Hematopoietic multipotent progenitor cell treated with erythropoietin and hydrocortisone succinate and interleukin-3 and kit ligand, for 6 days (in vitro differentiated cells): ENCODE measurements at places on chromosomes 3 and 15.
A peak's percentile ranks its signal among the peaks of the same experiment; 100 is the strongest.

- no peak for DNase-seq
These were observed 138.4 kb upstream of the RARB start for GRCh38 chr3:25289663-25290062.

- peak; percentile 5 for DNase-seq
These were observed 308.1 kb upstream of the COL8A1 start for GRCh38 chr3:99330281-99330680.

DNA sequence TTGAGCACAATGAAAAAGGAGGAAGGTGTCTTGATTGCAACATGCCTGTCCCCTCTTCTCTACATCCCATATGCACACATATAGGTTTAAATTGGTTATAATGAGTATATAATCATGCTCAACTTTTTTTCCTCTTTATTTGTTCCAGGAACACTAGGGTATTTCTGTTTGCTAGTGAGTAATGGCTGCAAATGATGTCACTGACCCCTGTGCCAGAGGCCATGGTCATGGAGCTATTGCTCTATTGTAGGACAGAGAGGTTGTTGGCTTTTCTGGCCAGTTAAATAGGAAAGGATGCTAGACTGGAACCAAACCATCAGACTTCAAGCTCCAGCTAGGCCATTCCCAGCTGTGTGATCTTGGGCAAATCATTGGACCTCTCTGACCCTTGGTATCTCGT, 9.6 kb downstream of the ARHGEF3 start:
- DNase-seq: no peak

- DNase-seq: no peak
These were observed 249.5 kb upstream of the EOMES start for GRCh38 chr3:27971600-27971999.

DNA sequence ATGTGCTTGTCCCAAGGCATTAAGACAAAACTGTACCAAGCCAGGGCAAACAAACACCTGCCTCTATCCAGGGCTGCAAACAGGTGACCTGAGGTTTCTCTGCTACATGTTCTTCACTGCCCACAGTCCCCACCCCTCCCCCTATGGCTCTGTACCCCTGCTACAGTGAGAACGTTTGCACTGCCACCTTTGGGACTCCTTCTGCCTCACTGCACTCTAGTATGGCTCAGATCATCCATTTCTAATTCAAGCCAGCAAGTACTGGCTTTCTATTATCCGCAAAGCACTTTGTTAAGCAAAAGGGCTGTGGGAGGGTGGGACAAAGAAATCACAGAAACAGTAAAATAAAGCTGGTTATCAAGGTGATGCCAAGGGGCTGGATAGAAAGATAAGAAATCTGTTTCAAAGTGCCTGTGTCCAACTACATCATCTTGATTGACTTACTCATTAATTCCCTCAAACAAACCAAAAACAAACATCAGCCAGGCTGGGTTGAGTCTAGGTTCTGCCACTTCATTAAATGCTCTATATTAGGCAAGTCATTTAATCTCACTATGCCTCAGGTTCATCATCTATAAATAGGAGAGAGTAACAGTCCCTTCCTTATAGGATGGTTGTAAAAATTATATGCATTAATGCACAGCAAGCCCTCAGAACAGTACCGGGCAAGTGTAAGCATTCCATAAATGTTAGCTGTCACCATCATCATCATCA, 95.3 kb downstream of the PDZRN3 start:
- no peak for DNase-seq

DNA sequence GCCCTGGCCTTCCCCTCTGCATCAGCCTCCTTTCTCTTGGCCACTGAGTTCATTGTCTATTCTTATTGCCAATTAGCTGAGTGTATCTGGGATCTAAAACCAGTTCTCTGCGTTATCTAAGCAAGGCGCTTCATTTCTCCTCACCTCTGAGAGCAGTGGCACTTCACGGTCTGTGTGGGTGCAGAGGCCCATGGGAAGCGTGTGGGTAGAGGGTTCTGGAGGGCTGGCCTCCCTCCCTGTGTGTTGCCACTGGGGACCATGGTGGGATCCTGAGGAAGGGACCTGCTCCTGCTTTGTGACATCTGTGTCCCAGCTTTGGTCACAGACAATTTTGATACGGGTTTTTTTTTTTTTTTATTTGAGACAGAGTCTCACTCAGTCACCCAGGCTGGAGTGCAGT, 32.7 kb downstream of the EDEM1 start:
- no peak for DNase-seq

DNA sequence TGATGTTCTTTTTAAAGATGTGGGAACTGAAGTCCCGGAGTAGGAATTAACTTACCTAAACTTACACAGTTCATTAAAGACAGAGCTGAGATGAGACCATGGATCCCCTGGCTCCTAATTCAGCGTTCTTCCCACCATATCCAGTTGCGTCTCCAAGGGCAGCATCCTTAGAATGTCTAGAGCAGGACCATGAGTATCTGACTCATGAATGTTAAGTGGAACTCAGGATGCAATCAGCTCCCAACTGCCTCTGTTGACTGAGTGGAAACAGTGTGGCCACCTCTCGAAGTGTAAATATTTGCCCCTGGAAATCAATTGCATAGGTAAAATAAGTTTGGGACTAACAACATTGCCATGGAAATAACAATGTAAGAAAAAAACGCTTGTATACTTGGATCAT, 2.5 kb downstream of the SNTN start:
- no peak for DNase-seq

GRCh38 chr3:53773611-53774368, 72.4 kb downstream of the CHDH start:
- DNase-seq: peak; percentile 12

DNA sequence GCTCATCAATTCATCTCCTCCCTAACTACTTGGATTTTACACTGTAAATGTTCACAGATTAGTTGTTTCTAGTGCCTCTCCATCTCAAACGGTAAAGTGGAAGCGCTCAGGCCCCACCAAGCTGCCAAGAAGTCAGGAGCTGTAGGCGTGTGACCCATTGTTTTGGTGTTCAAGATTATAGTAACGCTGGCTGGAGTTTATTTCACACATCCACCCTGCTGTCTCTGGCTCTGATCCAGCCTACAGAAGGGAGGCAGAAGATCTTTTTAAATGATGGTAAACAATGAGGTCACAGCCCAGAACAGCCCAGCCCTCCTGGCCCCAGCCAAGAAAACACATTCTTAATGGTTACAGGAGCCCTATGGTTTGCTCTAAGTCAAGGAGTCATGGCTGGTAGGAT, 25.7 kb upstream of the GALNT15 start:
- no peak for DNase-seq

- no peak for DNase-seq
These were observed 51.3 kb downstream of the DRD3 start for GRCh38 chr3:114127517-114127916.

DNA sequence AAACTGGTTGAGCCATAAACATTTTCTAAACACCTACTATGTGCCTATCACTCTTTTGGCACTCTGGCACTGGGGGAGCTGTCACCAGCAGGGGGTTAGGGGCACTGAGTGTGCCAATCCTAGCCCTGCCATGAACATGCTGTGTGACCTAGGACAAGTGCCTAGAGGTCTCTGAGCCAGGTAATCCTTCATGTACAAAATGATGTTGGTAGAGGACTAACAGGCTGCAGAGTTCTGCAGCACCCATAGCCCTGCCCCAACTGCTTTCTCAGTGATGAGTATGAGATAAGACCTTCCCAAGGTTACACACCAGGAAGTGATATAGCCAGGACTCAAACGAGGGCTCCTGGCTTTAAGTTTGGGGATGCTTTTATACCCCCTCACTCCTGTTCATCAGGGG, 84.9 kb upstream of the SEC13 start:
- no peak for DNase-seq

DNA sequence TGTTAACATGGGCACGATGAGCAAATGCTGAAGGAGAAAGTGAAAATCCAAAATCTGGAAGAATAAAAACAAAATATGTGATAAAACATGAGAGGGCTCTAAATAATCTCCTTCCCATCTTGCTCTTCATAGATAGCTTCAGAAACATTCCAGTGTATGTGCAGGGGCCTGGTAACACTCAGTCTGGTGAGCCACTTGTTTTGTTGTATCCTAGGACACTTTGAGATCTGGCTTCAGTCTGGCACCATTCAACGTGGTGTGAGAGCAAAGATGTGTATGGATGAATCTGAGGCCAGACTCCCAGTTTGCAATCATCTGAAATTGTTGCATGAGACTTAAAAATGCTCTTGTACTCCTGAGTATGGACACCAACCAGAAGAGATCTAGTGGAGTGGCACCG, 337.2 kb upstream of the ZNF385D start:
- no peak for DNase-seq

GRCh38 chr3:107412376-107412775, 35.1 kb downstream of the CCDC54 start:
- DNase-seq: no peak

GRCh38 chr3:125072749-125073389, 17.1 kb upstream of the HEG1 start:
- no peak for DNase-seq

DNA sequence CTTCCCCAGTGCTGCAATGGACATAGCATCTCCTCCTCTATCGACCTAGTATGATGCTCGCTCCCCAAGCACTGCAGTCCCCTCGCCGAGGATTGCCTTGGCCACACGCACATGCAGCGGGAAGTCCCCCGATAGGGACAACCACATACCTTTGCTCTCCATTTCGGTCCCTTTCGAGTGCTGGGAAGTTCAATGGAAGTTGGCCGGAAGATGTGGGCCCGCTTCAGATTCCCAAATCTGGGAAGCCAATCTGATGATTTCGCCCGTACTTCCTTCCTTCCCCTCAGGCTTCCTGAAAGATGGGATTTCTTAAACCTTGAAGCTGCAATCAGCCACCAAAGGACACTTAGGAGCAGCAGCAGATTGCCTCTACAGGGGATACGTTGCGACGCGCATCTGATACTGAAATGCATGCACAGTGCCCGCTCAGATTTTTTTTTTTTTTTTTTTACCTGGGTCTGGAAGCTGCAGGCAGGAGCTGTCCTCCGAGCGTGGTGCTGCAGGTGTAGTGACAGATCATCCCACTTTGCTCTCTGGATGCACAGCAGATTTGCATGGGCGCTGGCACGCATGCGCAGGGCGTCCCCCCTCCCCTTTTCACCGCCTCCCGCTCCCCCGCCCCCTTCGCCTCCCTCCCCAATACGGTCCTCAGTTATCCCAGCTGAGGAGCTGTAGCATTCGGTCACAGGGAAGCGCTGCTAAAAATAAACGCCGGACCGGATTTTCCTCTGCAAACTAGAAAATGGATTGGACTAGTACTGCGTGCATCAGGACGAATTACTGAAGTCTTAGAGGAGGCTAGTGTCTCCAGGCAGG, at the start of gene FGF12:
Gene FGF12 (minus strand): TSS at position 510 of the 816 bp plus-strand sequence.
- no peak for DNase-seq

GRCh38 chr3:123153125-123154019, 48.4 kb upstream of the SEC22A start:
- DNase-seq: no peak

DNA sequence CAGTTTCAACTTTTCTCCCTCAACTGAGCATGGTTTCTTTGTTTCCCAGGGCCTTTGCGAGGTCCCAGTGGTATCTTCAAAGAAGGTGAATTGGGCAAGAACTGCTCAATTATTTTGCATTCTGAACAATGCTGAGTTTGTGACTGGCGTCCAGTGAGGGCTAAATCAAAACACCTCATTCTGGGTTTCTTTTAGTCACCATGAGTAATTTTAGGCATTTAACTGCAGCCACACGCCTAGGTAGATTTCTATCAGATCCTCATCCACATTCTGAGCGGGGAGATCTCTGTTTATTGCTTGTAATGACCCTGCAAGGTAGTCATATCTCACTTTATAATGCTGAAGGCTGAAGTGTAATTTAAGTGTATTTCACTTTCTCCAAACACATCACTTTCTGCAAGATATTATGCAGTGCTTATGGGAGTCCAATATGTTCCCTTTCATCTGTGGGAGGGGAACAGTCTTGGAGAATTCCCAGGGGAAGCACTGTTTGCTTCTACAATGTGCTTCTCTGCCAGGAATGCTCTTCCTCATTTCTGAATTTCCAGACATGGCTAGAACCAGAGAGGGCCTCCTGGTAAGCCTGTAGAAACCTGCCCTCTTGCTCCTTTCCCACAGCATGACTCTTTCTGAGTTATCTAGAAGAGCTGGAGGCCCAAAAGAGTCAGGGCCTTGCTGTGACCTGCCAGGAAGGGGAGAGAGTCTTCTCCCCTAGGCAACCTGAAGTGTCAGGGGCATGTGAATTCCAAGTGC, 91.7 kb downstream of the FRMD4B start:
- no peak for DNase-seq

- DNase-seq: no peak
These were observed 58.3 kb upstream of the NEDD4 start for GRCh38 chr15:56051676-56052075.

DNA sequence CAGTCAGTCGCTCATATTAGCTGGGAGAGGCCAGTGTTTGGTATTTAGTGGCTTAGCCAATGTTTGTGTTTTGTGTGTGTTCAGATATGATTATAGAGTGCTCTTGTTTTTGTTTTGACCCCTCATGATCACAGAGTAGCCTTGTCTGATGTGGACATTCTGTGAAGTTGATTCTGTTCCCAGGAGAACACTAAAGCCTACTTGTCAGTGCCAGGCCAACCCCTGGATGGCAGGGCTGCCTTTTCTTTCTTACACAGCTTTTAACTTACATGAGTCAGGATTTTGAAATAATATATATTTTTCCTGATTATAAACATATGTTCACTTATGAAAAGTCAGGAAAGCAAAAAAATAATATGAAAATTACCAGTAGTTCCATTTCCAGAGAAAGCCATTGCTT, 11.9 kb downstream of the CFAP161 start:
- no peak for DNase-seq

DNA sequence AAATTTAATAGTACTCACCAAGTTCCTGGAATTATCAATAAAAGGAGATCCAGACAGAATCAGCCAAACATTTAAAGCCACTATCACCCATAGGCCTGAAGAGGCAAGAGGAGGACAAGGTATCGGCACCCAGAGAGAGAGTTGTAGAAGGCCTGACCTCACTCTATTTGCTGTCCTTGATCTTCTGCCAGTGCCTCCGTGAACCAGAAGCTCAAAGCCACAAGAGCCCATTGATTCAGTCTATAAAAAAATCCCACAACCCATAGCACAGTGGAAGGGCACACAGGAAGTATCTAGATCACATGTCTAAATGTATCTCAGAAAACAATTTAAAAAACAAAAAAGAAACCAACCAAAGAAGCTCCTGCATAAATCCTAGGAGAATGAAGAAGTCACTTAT, 68.6 kb upstream of the FAM174B start:
- DNase-seq: no peak

DNA sequence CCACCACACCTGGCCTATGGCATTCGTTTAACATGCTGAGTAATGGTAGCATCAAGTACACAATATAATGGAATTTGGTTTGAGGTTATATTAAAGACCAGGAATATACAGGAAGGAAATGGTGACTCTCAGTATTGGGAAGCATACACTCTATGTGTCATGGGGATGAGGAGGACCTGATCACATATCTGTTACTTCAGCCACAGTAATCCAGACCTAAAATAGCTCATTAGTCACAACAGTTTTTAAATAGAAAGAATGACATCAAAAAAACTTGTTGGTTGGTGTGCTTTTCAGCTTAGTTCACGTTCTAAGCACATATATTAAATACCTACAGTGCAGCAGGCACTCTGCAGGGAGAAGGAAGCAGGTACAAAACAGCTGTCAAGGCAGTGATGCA, 52.5 kb upstream of the ATP2C1 start:
- DNase-seq: no peak

GRCh38 chr3:157856078-157856939, 249.9 kb downstream of the SHOX2 start:
- DNase-seq: no peak
